NCI-H1105 treated with DMSO at 0.1 percent for 48 hours (cell line): ENCODE measurements at places on chromosomes 11 and 22.

DNA sequence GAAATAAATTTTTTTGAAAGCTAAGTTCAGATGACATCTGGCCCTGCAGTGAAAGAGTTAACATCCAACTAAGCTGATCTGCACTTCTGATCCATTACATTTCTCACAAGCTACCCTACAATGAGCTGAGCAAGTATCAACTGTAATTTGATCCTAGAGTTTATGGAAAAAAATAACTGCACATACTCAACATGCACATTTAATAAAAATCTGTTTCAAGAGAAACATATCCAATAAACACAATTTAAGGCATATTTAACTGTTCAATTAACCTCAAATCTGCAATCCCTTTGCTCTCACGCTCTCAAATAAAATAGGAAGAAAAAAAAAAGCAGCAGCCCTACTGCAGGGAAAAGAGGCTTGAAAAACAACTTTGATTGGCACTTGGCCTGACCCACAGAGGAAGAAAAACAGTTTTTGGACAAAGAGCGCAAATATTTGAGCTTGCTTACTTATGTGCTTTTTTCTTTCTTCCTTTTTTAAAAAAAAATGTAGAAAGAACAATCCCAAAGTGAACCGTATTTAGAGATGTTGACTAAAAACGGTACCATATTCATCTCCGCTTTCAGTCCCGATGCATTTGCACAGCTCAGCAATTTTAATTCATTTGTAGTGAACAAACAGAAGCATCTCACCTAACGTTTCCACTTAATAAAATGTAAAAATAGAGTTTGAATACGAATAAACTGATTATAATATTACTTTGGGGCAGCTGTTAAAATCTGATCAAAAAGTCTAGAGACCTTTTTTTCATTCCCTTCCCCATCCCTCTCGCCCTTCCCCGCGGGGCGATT, 1.6 kb downstream of the SESN3 start:
- peak; percentile 80 for DNase-seq

GRCh38 chr11:69657456-69657910, 16.5 kb downstream of the CCND1 start:
- DNase-seq = no peak

DNA sequence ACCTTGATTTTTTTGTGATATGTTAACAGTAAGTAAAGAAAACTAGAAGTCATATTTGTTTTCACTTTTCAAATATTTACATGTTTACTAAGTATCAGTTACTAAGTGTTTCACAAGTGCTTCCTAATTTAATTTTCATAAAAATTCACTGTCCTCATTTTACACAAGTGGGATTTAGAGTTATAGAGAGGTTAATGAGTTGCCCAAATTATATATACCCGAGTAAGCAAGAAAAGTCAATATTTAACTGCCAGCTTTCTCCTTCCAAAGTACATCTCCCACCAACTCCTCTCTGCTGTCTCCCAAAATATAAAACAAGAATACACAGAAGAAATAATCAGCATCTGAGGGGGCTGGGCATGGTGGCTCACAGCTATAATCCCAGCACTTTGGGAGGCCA, 896.7 kb upstream of the ANO3 start:
- no peak for DNase-seq

DNA sequence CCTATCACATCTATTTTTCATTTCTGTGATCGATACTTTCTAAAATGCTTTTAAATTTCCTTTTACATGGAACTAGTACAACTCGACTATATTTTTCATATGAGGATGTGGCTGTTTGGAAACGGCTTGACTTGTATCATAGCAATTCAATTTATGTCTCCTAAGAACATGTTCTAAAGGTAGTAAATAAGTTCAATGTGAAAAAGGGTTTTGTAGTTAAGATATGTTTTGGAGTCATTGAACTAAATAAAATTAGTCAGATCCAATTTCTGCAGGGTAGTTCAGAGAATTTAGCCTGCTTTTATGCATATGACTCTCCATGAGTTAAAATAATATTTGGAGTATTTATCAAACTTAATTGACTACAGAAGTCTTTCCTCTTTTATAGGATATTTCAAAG, 1121.4 kb downstream of the LRRC4C start:
- DNase-seq = no peak

- DNase-seq = no peak
Observed at GRCh38 chr11:57180081-57180561, 1.6 kb upstream of the LRRC55 start.

DNA sequence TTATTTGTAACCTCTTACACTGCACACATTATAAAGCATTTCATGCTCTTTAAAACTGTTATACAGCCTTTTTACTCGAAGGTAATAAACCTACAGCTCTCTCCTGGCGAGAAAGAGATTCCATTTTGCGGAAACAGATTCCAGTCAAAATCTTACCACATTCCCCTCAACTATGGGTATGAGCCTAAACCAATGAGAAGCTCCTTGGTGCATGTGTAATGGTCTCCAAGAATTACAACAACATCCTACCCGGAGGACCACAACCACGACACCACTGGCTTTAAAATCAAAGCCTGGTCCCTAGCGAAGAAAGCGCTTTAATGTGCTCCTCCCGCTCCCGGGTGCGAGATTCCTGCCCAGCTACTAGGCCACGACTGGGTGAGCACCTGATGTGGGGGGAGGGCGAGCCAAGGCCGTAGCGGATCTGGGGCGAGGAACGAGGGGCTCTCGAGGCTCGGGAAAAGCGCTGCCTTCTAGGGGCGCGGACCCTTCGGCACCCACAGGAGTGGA, 821 bp downstream of the CELF1 start:
- DNase-seq = peak; percentile 39

DNA sequence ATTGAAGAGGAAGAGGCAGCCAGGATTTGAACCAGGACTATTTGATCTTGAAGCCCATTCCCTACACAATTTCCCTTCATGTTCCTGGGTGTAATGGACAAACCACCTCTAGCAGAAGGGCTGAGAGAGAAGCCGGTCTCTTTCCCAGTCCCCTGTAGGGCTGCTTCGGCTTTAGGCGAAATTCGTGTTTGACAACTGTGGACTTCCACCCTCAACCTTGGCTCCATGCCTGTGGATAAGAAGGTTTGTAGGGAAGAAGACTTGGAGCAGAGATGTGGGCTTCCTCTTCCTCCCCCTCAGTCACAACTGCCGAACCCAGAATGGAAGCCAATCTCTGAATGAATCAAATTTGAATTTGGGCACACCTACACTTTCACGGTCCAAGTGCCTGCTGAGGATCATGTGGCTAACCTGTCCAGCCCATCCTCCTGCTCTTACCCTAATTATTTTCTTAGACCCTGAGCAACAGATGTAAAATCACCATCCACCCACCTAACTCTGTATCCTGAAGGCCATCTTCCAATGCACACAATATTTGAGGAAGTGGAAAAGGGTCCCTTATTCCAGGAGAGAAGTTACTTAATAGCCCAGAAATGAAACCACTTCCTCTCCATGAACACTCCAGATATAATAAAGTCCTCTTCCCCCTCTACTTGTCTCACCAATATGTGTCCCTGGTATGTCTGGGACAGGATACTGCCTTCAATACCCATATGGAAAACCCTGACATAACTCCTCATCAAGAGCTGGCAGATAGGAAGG, 10.1 kb upstream of the SCN2B start:
- DNase-seq = no peak

- peak; percentile 42 for DNase-seq
Observed at GRCh38 chr11:132904607-132905006, 627.7 kb downstream of the OPCML start.

DNA sequence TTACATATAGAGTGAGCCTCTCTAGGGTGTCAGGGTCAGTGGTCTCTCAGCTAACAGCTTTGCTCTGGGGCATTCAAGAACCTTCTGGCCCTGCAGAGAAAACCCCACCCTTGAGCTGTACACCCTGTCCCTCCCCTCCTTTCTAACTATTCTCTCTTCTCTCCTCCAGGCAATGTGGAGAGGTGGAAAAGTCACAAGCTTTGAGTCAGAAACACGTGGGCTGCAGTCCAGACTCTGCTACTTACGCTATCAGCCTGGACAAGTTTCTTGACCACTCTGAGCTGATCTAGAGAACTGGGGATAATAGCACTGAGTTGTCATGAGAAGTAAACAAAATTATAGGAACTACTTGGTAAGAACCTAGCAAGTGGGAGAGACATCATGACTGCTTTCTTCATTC, 10.7 kb upstream of the FAM83F start:
- no peak for DNase-seq

DNA sequence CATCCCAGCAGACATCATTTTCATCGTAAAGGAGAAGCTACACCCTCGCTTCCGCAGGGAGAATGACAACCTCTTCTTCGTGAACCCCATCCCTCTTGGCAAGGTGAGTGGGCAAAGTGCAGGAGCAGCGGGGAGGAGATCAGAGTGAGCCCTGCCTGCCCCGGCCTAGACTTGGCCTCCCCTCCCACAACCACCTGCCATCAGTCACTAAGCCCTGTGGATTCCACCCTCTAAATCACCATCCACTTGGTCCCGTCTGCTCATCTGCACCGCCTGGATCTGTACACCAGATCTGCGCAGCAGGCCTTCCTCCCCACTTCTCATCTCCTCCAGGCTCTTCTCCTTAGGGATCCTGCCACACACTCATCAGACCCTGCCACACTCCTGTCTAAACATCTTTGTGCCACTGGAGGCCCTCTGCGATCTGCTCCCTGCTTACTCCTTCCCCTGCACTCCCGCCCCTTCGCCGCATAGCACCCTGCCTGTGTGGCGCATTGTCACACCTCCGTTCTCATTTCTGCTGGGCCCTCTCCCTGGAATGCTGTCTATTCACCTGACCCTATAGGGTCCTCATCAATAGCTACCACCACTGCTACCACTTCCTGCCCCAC, 14.2 kb downstream of the UCP2 start:
- no peak for DNase-seq

DNA sequence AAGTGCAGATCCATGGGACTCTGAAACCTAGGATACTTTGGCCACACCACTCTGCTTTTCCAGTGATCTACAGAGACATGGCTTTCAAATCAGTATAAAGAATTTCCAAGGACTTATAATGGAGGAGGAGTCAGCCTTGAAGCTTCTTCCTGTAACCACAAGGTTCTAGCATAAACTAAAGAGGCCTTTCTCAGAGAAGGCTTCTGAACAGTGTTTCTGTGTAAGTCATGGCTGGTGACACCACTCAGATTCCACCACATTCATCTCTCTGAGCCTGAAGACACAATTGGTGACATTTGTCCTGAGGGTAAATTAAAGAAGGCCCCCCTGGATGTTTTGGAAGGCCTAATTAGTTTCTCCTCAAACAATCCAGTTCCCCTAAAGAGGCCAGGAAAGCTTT, 29.0 kb upstream of the ADORA2A start:
- DNase-seq = no peak

GRCh38 chr22:45429981-45430775, 16.7 kb downstream of the RIBC2 start:
- no peak for DNase-seq

GRCh38 chr11:126988655-126989054, 11.9 kb downstream of the KIRREL3 start:
- no peak for DNase-seq

- DNase-seq = no peak
Observed at GRCh38 chr11:57228600-57228999, 8.4 kb downstream of the APLNR start.

DNA sequence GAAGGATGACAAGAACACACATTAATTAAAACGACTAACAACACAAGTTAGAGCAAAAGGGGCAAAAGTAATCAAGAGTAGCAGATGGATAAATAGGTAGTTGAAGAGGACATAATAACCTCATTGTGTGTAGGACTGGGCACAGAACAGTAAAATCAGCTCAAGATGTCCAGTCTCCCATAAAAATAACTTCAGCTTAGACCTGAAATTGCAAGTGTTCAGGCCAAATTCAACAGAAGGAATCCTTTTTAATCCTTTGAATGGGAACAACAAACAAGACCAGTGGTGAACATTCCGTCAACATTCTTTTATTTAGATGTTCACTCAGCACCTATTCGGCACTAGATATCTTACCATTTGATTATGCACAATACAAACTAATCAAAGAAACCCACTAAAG, 4.4 kb downstream of the MTMR2 start:
- DNase-seq = no peak

DNA sequence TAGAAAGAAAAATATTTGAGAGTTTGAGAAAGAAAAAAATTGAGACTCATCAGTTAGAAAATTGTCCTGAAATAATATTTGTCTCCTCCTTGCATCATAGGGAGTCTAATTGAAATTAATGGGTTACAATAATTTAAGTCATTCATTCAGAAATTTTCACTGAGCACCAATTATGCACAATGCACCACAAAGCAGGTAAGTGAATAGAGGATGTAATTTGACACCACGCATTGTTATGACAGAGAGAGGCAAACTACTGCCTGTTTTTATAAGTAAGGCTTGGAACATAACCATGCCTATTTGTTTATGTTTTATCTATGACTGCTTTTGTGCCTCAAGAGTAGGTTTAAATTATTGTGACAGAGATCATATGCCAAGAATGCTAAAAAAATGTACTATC, 537.9 kb upstream of the FAT3 start:
- DNase-seq = peak; percentile 95

- DNase-seq = no peak
Observed at GRCh38 chr11:36469881-36470802, 39.9 kb downstream of the TRAF6 start.

GRCh38 chr11:29780756-29781155, 236.1 kb downstream of the KCNA4 start:
- no peak for DNase-seq

- DNase-seq = no peak
Observed at GRCh38 chr11:12901272-12901671, 107.8 kb upstream of the RASSF10 start.

- no peak for DNase-seq
Observed at GRCh38 chr22:26592421-26592891, 2.5 kb upstream of the TPST2 start.

DNA sequence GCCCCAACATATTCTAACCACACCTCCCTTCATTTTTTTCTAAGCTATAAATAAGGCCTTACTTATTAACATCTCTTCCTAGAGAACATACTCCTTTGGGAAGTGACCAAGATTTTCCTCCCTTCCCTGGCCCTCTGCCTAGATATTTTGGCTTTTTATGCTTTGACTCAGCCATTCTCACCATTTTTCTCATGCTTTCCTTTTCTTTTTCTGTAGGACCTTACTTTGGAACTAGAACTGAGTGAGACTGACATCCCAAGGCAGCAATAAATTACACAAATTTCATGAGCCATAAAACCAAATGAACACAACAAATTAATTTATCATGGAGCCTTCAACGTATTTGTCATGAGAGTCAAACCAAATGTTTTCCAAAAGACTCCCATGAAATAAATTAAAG, 142.7 kb upstream of the CTSC start:
- DNase-seq = no peak

GRCh38 chr11:126217491-126217890, 5.9 kb downstream of the FAM118B start:
- no peak for DNase-seq

GRCh38 chr11:76410851-76411357, 29.8 kb downstream of the GVQW3 start:
- peak; percentile 23 for DNase-seq

- DNase-seq = no peak
Observed at GRCh38 chr11:2528301-2529050, 83.7 kb downstream of the KCNQ1 start.

DNA sequence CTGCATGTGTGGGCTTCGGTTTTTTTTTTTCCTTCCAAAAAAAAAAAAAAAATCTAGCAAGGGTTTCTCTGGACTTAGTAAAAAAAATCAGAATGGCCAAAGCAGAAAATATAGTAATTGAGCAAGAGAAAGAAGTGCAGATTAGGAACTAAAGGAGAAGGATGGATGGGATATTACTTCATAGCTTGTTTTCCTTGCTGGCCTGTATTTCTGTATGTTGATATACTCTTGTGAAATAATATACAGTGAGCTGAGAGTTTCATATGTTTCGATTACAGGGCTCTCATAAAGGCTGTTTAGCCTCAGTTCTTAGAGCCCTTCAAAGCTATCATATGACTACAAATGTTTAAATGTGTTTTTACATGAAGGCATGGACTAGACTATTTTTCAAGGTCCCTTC, 34.3 kb upstream of the NFRKB start:
- DNase-seq = no peak
